ENCODE measurements at places on chromosomes 2 and 18.

- no peak for DNase-seq
Observed at GRCh38 chr2:32947076-32947483, 327 bp downstream of the LTBP1 start.

GRCh38 chr2:68519236-68519635, 51.9 kb downstream of the APLF start:
- DNase-seq, result no peak

GRCh38 chr18:33201509-33201926, 239.0 kb downstream of the CCDC178 start:
- DNase-seq, result no peak

DNA sequence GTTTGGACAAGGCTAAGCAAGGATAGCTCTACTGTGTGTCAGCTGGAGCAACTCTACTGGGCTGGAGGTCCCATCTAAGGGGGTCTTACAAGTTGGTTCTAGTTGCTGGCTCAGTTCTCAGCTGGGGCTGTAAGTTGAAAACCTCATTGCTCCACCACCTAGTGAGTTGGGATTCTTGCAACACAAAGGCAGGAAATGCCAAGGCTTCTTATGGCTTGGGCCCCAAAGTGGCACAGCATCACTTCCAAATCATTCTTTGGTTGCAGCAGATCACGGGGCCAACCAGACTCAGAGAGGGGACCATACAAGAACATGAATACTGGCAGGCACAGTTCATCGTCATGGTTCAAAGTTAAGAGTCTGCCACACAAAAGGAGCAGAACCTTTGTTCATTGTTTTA, 332.7 kb downstream of the LRRTM1 start:
- DNase-seq, result no peak

DNA sequence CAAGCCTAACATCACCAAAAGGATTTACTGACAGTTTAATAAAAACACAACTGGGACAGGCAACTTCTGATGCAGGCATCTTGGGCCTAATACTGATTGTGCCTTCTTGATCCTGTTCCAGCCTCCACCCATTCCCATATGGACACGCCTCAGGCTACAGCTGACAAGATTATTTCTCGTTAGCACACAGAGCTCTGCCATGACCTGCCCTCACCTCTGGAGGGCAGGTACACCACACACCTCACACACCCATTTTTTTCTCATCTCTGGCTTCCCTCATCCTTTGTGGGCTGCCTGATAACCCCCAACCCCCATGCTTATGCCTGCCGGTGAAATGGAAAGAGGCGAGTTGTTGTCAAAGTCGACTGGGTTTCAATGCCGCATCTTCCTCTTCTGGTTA, 147.0 kb downstream of the ANTXR1 start:
- no peak for DNase-seq

DNA sequence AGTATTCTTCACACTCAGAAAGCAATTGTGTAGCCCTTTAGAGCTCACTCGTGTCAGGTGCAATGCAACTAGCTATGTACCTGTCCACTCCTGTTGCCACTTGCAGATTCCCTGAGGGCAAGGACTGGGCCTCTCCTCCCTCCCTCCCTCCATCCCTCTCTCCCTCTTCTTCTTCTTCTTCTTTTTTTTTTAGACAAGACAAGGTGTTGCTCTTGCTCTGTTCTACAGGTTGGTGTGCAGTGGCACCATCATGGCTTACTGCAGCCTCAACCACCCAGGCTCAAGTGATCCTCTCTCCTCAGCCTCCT, 119.7 kb downstream of the ACKR3 start:
- no peak for DNase-seq

- DNase-seq, result no peak
Observed at GRCh38 chr2:238146884-238147544, 8.5 kb downstream of the KLHL30 start.

- no peak for DNase-seq
Observed at GRCh38 chr2:237734905-237735623, 63.5 kb upstream of the RBM44 start.

GRCh38 chr2:85725451-85725850, 28.3 kb upstream of the ATOH8 start:
- no peak for DNase-seq

DNA sequence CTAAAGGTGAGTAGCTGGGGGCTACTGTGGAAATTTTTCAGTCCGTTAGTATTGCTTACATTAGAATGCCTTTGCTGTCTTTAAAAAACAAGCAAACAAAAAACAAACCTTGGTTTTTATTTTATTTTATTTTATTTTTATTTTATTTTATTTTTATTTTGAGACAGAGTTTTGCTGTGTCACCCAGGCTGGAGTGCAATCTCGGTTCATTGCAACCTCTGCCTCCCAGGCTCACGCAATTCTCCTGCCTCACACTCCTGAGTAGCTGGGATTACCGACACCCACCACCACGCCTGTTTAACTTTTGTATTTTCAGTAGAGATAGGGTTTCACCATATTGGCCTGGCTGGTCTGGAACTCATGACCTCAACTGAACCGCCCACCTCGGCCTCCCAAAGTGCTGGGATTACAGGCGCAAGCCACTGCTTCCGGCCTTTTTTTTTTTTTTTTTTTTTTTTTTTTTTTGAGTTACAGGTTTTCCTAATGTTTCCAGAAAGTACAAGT, 732.6 kb downstream of the KCNJ3 start:
- no peak for DNase-seq

GRCh38 chr2:79179036-79179435, 19.5 kb upstream of the REG3A start:
- no peak for DNase-seq

DNA sequence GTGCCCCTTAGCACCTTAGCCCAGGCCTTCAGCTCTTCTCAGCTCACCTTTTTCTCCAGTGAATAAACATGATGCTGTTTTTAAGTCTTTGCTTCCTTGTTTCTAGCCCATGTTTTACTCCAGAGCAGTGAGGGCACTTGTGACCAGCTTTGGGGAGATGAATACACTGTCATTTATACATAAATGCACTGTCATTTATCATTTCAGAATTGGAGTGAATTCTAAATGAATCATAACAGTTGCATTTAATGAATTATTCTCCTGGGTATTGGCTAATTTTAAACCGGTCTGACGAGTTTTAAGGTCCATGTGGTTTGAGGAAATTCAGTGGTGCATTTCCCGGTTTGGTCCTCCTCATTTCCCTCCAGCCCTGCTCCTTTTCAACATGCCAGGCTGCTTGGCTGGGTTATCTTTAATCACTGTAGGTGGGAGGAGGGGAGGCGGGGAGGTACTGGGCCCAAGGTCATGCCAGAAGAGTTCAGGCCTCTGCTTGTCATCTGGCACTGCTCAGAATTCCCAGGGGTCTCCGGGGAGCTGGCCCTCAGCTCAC, 23.9 kb downstream of the PRKCE start:
- no peak for DNase-seq

Measured in naive thymus-derived CD8-positive, alpha-beta T cell (primary cell).